Midbrain (tissue), 1 donor: ENCODE measurements at places on chromosomes 13 and 19.

GRCh38 chr19:35738021-35738886, 4.0 kb downstream of the IGFLR1 start:
- DNase-seq: no peak

GRCh38 chr19:12092956-12093355, 28.4 kb downstream of the ZNF844 start:
- DNase-seq: no peak

DNA sequence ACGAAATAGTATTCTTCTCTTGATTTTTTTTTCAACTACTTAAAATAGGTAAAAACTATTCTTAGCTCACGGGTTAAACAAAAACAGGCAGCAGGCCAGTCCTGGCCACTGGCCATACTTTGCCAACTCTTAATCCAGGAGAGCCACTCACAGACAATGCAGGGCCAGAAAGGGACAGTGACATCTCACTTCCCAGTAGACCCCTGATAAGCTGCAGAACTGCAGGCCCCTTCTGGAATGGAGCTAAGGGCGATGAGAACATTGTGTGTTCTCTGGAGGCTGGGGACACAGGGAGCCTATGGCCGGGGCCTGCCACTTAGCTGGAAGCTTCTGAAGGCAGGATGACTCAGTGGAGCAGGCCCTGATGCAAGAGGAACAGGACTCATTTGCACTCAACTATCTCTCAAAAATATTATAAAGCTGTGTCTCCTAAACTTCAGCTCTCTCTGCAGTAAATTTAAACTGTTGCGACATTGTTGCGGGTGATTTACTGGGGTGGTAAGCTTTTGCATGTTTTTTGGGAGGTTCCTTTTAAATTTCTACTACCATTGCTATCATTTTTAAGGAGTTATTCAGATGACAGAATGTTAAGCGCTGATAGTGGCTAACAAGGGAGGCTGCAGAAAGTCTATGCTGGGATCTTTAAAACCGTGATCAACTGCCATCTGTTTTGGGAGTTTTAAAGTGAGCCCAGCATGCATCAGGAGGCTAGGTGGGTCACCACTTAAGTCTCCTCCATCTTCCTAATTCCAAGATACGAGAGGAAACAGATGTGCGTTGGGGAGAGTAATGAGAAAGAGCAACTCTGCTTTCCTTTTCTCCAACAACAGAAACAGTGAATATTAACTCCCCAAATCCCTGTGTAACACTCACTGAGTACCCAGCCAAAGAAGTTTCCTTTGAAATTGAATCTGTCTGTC, 33.2 kb upstream of the KATNAL1 start:
- no peak for DNase-seq

DNA sequence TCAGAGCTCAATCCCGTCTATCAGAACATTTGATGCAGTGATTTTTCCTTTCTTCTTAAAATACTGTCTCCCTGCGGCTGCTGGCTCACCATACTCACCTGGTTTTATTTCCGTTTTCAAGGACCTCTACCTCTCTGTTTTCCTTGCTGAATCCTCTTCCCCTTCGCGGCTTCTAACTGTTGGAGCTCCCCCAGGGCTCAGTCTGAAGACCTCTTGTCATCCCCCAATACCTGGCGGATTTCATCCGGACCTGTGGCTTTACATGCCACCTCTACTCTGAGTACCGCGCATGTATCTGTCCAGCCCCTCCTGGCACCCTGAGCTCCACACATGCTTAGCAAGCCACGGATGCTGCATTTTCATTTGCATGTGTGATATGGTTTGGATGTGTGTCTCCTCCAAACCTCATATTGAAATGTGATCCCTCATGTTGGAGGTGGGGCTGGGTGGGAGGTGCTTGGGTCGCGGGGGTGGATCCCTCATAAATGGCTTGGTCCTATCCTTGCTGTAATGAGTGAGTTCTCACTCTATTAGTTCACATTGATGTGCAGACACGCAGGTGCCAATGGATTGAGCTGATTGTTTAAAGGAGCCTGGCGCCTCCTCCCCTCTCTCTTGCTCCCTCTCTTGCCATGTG, 106.2 kb upstream of the LSM14A start:
- no peak for DNase-seq

GRCh38 chr19:39701291-39701690, 3.0 kb upstream of the LGALS14 start:
- no peak for DNase-seq

GRCh38 chr13:43022934-43023288, 475 bp upstream of the DNAJC15 start:
- no peak for DNase-seq

- DNase-seq: no peak
Observed at GRCh38 chr13:75544681-75545330, 4.8 kb upstream of the UCHL3 start.

DNA sequence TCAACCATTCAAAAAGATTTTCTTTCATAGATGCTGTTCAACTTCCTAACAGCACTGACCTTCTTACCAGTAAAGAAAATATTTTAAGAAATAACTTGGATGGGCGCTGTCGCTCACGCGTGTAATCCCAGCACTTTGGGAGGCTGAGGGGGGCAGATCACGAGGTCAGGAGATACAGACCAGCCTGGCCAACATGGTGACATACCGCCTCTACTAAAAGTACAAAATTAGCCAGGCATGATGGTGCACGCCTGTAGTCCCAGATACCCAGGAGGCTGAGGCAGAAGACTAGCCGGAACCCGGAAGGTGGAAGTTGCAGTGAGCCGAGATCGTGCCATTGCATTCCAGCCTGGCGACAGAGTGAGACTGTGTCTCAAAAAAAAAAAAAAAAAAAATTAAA, 865.7 kb upstream of the SLC10A2 start:
- no peak for DNase-seq

DNA sequence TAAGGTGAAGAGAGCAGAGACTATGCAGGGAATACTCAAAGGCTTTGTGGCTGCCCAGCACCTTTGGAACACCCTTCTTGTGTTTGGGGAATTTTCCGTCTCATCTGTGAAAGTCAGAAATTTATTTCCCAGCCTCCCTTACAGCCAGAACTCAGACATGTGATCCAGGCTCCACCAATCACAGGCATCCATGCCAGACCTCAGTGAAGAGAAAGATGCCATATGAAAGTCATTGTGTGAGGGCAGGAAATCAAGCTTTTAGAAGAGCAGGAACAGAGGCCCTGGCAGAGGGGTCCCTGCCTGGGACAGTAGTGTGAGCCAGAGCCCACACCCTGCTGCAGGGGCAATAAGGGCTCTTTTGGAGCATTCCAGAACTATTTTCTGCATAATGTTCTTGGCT, 12.1 kb downstream of the CCDC70 start:
- no peak for DNase-seq

DNA sequence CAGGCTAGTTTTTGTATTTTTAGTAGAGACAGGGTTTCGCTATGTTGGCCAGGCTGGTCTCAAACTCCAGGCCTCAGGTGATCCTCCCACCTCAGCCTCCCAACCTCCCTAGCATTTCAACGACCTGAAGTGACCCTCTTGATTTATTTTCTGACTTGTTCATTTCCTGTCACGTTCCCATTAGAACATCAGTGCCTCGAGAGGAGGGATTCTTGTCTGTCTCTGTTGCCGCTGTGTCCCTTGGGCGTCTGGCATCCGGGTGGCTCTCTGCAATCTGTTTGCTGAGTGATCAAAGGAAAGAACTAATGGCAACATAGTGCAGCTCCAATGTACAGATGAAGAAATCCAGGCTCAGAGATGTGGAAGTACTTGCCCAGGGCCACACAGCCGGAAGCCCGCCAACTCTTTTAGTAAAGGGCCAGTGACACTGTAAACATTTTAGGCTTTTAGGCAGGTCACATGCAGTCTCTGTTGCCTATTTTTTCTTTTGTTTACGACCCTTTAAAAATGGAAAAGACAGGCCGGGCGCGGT, 47.5 kb downstream of the NFIC start:
- no peak for DNase-seq

DNA sequence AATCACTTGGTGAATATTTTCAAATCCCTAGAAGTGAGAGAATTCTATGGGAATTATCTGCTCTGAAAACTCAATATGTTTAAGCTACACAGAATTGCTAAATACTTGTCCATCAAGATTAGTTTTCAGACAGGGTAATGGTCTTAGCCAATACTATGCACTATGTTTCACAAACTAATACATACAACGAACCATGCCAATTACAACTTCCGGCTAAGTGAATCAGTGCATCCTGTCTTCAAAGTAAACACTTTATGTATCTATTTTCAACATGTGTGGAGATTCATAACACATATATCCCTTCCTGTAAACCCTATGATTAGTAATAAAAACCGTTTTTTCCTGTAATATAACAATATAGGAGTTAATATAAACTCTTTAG, 181.5 kb downstream of the POSTN start:
- no peak for DNase-seq

DNA sequence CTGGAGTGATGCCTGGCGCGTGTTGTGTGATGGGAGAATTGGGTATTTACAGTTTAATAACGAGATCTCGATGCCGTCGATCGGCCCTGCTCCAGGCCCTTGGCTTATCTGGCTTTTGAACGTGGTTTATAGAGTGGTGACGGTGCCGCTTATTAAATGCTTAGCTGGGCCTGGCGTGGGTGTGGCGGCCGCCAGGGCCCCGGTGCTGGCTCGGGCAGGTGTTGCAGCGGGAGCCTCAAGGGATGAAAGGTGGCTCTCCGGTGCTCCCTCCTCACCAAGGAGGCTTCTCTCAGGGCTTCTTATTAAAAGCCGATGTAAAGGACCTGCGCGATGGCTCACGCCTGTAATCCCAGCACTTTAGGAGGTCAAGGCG, 173.8 kb downstream of the KDM4B start:
- no peak for DNase-seq

DNA sequence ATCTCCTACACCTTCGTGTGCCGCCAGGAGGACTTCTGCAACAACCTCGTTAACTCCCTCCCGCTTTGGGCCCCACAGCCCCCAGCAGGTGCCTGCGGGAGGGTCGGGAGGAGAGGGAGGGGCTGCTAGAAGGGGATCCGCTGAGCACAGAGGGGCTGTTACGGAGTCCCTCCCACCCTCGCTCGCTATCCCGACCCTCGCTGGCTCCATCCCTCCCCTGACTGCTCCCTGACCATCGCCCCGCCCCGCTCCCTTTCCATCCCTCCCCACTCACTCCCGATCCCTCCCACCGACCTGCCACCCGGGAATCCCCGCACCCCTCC, 780 bp downstream of the CD177 start:
- no peak for DNase-seq

DNA sequence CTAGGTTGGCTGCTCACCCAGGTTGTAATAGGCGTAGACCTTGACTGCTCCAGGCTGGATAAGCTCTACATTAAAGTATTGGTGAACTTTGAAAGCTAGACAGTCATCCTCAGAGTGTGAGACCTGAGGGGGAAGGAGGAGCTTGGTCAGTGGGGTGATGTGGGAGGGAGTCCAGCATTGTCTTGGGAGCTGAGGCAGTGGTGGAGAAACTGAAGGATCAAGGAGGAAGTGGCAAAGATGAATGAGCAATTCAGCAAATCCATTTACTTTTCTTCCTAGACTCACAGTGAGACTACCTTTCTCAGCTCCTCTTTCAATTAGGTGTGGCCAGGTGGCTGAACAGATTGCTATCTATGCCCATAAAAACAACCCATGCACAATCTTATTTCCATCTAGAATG, 10.2 kb upstream of the TNFSF14 start:
- no peak for DNase-seq

GRCh38 chr13:43760257-43760656, 26.5 kb downstream of the ENOX1 start:
- DNase-seq: no peak

DNA sequence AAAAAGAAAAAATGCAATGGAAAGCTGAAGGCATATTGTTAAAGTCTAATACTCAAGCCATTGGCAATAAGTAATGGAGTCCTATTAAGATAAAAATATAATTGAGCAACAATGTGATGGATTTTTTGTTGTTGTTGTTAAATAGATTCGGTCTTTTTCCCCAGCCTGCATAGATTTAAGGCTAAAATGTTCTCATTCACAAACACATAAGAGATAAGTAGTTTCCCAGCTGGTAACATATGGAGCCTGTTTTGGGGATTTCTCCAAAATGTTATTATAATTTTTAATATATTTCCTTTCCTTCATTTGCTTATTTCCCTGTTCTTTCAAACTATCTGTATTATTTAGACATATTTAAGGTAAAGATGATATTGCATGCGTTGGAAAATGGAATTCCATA, 1149.1 kb upstream of the PRR20A start:
- DNase-seq: no peak

DNA sequence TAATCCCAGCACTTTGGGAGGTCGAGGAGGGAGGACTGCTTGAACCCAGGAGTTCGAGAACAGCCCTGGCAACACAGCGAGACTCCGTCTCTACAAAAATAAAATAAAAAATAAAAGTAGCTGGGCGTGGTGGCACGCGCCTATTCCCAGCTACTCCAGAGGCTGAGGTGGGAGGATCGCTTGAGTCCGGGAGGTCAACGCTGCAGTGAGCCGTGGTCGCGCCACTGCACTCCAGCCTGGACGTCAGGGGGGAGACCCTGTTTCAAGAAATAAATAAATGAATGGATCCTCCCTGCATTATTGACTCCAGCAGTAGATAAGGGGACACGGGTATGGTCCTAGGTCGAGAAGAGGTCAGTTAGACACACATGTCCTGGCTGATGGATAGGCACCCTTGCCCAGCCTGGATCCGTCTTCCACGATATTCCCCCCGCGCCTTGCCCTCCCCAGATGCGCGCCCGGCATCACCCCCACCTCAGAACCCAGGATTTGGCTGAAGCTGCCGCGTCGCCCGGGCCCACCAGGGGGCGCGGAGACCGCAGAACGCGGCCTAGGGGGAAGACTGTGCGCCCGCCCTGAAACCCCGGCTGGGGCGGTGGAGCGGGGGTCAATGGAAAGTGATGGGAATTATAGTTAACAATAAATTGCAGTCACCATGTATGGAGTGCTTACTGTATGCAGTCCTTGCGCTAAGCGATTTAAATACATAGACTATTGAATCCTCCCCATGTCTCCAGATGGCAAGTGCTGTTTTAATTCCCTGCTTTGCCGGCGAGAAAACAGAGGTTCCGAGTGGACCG, 2.1 kb upstream of the HOOK2 start:
- DNase-seq: peak; percentile 82

GRCh38 chr19:52391135-52391534, 6.5 kb upstream of the ZNF528 start:
- no peak for DNase-seq

DNA sequence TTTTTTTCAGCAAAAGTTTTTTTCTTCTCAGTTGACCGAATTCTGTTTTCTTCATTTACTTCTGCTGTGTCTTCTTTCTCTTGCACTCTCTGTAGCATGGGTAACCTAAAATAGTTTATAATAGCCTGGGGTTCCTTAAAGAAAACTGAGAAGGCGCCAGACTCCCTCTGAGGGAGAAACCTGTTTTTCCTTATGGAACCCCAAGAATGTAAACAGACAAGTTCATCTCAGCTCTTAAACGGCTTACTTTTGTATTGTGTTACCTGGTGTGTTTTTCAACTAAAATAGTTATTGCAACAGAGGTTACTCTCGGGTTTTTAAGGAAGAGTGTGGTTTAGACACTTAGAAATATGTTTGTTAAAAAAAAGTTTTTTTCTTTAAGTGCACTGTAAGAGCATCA, 23.8 kb upstream of the TM9SF2 start:
- DNase-seq: no peak

DNA sequence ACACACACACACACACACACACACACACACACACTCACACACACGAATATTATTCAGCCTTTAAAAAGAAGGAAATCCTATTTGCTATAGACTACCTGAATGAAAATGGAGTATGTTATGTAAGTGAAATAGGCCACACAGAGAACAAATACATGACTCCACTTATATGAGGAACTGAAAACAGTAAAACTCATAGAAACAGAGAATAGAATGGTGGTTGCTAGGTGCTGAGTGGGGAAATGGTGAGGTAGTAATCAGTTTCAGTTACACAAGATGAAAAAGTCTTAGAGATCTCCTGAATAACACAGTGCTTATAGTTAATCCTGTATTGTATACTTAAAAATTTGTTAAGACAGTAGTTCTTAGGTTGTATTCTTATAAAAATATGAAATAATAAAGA, 8.2 kb downstream of the ZNF677 start:
- no peak for DNase-seq
